ENCODE measurements at places on chromosomes 7 and 10. TPM values are rescaled to one million over a fixed set of nuclear protein-coding genes. Genes with fewer than 3 reads are reported as not detected.

IFIT1B gene
- not detected for total RNA-seq

SLC13A1 gene
- total RNA-seq, result not detected

COL13A1 gene
- total RNA-seq, result not detected

MOGAT3 gene
- total RNA-seq, result not detected

HOXA3 gene
- 11.0 TPM for total RNA-seq

GIMAP8 gene
- 42.9 TPM for total RNA-seq

SKIDA1 gene
- 0.36 TPM for total RNA-seq

Data from omental fat pad (tissue), 4 donors.